ENCODE measurements at places on chromosomes 7 and 10. TPM values are rescaled to one million over a fixed set of nuclear protein-coding genes. Genes with fewer than 3 reads are reported as not detected.

Gene NME8
- not detected for total RNA-seq

Gene GLI3
- 5.3 TPM for total RNA-seq

Gene JCAD
- 16.6 TPM for total RNA-seq

Gene PAPOLB
- 0.12 TPM for total RNA-seq

Gene OAT
- 116 TPM for total RNA-seq

Gene ELFN1
- total RNA-seq: 0.93 TPM

Gene SPAG6
- total RNA-seq: not detected

Gene HYAL4
- total RNA-seq: not detected

Gene SMO
- total RNA-seq: 18.9 TPM

Gene BLNK
- total RNA-seq: not detected

Gene DRGX
- total RNA-seq: not detected

Gene CTTNBP2
- total RNA-seq: 0.35 TPM

Gene BAIAP2L1
- 1.3 TPM for total RNA-seq

Gene ADARB2
- total RNA-seq: not detected

Gene TAS2R40
- total RNA-seq: not detected

Gene VWA2
- not detected for total RNA-seq

Gene RSPH10B2
- not detected for total RNA-seq

Gene ENTPD7
- 8.3 TPM for total RNA-seq

Gene SEMA4G
- total RNA-seq: 1.4 TPM

Gene PRXL2A
- 12.2 TPM for total RNA-seq

Gene C7orf33
- total RNA-seq: not detected

Gene AMPH
- 1.5 TPM for total RNA-seq

Gene FAM221A
- total RNA-seq: 1.4 TPM

Gene SFR1
- 4.1 TPM for total RNA-seq

Gene DMTF1
- 16.3 TPM for total RNA-seq

Gene ASIC3
- total RNA-seq: 0.47 TPM

Gene OR2F1
- total RNA-seq: not detected

Gene SH3PXD2A
- total RNA-seq: 54.0 TPM

Gene PTPRZ1
- 2.7 TPM for total RNA-seq

Gene PIP
- total RNA-seq: not detected
